ENCODE measurements at places on chromosomes 3 and 15.

GRCh38 chr15:100256101-100256969, 85.4 kb downstream of the ADAMTS17 start:
- DNase-seq, result no peak

DNA sequence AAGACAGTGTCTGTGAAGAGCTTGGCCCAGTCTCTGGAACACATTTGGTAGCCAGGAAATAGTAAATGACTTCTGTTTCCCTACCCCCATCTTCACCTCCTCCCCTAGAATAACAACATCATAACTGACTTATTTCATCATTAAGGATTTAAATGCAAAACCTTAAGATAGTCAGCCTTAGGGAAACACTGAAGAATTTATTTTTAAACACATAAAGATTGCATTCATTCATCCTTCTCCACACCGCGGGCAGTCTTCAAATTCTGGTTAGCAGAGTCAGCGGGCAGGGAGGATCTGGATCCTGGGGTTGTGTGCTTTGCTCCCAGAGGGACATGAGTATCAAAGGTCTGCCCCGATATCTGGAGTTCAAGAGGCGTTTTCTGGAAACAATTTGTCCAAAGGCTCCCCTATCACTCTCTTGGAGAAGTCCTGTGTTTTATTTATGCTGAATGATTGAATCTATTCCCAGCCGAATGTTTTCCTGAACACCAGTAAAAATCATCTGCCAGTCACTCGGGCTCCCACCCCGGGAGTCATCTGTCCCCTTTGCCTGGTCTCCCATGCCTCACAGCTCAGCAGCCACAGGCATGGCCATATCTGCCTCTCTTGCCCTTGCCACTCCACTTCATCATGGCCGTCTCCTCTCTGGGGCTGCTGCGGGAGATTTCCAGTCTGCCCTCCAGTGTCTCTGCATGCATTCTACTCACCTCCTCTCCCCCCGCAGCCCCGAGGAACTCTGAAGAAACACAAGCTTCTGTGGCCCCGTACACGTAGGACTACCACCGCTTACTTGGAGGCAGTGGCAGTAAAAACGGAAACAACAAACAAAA, 234.7 kb upstream of the CTDSPL start:
- no peak for DNase-seq

- no peak for DNase-seq
Measured at GRCh38 chr3:46585799-46586693, 19.9 kb upstream of the LRRC2 start.

- no peak for DNase-seq
Measured at GRCh38 chr3:195044411-195044810, 226.5 kb downstream of the XXYLT1 start.

DNA sequence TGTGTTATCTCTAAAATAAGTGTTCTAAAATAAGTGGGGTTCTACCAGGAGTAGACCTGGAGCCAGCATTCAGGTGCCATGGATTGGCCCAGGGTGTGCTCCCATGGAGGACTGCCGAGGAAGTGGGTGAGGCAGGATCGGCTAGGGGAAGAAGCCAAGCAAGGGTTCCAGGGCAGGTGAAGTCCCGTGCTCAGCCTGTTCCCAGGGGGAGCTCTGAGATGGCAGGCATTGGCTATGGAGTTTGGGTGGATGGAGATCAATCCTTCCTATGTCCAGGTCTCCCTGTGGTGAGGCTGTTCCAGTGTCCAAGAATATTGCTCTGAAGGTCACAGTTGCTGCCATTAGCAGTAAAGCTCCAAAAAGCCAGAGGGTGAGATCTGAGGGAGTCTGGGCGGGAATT, 46.9 kb upstream of the ITGA11 start:
- no peak for DNase-seq

GRCh38 chr3:52896613-52897012, 735 bp downstream of the STIMATE start:
- no peak for DNase-seq

GRCh38 chr15:82312586-82313349, 36.5 kb downstream of the GOLGA6L10 start:
- DNase-seq, result no peak

GRCh38 chr3:34102288-34102687, 303.9 kb downstream of the PDCD6IP start:
- no peak for DNase-seq

DNA sequence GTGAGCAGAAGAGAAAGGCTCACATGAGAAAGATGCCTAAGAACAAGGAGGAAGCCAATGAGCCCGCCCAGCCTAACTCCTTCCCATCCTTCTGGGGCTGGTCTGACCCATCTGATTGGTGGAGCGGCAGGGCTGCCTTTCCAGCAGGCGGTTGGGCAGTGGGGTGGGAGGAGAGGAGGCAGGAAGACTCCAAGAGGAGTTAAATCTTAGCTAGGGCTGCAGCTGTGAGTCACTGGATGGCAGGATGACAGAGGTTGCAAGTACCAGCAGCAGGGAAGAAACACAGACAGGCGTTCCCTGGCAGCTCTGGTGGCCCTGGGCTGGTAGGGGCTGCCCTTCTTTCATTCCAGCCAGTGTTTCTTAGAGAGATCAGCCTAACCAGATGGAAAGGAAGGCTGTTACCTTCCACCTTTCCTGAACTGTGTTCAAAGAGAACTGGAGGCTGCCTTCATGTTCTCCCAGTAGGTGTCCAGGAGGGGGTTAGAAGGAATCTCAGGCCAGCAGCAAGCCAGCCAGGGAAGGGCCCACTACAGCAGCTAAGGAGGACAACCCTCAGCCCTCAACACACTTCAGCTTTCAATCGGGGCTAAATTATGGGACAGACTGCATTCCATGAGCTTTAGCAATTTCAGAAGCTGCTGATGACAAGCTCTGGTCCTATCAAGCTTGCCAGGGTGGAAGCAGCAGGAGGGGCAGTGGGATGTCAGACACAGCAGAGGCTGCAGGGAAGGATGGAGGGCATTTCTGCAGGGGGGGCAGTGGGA, 50.3 kb downstream of the CHSY1 start:
- DNase-seq, result peak; percentile 68

- DNase-seq, result no peak
Measured at GRCh38 chr3:21920421-21920861, 169.4 kb upstream of the ZNF385D start.

DNA sequence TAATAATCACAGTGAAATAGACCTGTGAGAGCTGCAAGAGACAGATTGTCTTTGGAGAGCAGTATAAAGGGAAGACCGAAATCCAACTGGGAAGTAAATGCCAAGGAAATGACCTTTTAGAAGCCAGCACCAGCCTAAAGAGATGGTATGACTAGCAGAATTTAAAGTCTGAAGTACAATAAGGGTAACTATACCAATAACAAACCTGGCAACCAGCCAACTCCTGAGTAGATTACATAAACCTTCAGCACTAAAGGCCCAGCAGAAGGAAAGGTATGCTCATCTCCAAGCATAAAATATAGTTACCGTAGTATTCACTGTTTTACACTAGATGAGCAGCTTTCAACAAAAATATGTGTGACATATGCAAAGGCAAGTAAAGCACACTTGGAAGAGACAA, 155.1 kb upstream of the SATB1 start:
- no peak for DNase-seq

DNA sequence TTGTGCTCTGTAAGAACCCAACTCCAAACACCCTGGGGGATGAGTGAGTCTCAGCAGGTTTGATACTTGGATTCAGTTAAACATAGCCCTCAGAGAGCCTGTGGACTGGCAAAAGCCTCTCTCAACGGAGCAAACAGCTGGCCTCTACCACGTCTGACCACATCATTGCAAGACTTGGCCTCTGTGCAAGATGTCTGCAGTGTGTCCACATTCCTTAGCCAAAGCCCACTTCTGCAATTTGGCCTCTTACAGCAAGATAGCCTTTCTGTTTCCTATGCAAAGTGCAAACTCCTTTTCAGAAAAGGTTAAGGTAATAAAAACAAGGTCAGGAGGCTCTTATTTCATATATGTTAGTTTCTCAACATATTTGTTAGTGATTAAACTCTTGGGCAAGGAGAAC, 27.9 kb downstream of the FBN1 start:
- DNase-seq, result no peak

- DNase-seq, result no peak
Measured at GRCh38 chr15:92009162-92009561, 155.7 kb downstream of the SLCO3A1 start.

DNA sequence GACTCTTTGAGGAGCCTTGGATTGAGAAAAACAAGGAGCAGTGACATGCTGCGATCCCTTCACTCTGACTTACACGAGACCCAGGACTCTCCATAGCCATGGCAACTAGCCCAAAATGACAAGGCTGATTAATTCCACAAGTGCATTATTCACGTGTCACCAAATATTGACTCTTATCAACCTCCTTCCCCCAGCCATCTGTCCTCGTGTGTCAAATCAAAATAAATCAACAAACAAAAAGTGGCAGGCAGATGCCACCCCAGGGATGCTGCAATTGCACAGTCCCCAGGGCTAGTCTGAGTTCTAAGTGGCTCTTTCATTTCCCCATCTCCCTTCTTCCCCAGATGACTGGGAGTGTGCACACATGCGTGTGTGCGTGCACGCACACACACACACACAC, 104.9 kb downstream of the AQP9 start:
- no peak for DNase-seq

GRCh38 chr3:40042752-40043443, 233.5 kb downstream of the MYRIP start:
- DNase-seq, result no peak

GRCh38 chr3:79016587-79017376, 751.0 kb downstream of the ROBO1 start:
- no peak for DNase-seq

DNA sequence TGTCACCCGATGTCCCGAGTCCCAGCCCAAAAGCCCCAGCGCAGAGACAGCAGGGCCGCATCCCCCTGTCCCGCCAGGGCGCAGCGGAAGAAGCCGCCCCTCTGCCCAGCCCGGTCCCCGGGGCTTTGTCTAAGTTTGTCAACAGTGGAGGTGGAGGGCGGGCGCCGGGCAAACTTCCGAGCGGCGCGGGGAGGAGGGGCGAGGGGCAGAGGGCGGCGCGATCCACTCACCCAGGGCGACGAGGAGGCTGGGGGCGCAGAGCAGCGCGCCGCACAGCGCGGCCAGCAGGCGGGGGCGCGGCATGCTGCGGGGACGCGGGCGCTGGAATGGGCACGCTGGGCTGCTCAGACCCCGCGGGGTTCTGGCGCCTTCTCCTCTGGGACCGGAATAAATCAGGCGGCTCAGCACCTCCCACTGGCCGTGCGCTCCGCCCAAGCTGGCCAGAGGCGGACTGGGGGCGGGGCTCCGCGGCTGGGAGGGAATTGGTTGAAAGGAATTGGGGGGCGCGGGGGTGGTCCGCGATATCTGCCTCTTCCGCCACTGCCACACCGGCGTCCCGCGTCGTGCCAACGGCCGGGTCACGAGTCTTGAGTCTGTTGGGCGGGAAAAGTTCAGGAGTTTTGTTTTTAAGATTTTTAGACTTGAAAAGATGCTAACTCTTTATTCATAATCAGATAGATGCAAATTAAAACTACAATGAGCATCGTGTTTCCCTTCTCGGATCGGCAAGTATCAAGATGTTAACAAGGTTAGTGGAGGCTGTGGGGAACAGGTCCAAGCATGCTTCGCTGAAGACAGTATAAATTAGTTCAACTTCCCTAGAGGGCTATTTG, at the start of gene MFGE8:
Gene MFGE8, minus strand, starts transcription at position 363 of the 833 bp plus-strand sequence. Its CDS starts 60 bp downstream, at position 303.
- peak; percentile 73 for DNase-seq

GRCh38 chr3:182108371-182108770, 396.6 kb downstream of the SOX2 start:
- DNase-seq, result no peak

DNA sequence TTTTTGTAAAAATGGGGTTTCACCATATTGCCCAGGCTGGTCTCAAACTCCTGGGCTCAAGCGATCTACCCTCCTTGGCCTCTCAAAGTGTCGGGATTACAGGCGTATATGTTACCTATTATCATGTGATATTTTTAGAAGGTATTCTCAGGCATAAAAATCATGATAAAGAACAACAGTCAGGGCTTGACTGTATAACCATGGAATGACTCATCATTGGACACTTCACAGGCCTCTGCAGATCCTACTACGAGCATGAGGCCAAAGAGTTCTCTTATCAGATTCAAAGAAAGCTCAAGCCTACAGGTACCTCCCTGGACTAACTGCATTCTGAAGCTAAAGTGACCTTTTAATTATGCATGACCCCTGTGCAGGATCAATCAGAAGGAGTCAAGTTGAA, 91.7 kb upstream of the PRICKLE2 start:
- no peak for DNase-seq

DNA sequence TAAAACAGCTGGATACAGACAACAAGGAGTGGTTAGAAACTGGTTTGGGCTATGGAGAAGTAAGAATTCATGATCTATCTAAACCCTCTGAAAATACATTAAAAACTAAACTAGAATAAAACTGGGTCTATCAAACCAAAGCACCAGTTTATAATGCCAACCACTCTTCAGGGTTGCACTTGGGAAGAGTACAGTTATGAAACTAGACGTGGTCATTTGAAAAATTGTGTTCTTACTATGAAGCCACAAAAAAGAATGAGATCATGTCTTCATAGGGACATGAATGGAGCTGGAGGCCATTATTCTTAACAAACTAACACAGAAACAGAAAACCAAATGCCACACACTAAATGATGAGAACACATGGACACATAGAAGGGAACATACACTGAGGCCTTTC, 103.8 kb downstream of the GAP43 start:
- peak; percentile 9 for DNase-seq

DNA sequence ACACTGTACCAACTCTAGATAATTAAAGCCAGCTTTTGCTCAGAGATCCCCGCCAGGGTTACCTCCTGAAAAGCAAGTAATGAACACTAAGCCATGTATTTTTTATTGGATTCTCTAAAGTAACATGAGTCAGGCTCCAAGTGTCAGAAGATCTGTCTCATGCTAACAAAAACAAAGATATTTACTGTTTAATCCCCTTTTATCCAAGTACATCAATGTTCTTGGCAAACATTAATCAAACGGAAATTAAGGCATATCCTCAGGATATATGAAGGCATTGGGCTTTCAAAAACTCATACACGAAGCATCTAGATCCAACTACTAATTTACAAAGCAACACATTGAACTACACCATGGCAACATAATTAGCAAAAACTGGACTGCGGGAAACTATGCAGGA, 37.2 kb downstream of the MYO5A start:
- DNase-seq, result no peak

DNA sequence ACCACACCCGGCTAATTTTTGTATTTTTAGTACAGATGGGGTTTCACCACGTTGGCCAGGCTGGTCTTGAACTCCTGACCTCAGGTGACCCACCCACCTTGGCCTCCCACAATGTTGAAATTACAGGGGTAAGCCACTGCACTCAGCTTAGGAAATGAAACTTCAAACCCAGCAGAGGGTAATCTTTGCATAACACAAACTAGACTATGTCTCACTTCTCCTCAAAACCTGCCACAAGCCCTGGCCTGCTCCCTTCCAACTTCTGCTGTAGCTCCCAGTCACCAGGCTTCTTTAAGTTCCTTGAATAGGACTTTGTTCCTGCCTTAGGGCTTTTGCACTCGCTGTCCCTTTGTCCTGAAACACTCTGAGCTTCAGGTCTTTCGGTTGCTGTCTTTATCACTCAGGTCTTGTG, 39.2 kb upstream of the SEMA4B start:
- DNase-seq, result no peak

DNA sequence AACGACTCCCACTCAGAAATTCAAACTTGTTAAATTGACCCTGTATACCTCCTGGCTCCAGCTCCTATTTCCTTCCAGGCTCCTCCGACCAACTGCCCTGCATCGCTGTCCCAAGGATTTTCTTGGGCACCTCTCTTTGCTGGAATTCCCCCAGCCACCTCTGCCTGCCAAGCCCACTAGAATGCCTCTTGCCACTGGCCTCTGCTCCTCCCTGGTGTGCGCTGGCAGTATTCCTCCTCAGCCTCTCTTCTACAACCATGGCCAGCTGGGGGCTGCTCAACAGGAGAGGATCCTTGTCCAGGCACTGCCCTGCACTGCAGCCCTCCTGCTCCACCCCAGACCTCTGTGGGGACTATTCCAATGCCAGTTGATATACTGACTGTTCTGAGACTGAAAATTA, 7.4 kb downstream of the WNT7A start:
- no peak for DNase-seq
